ENCODE measurements at places on chromosomes 2 and 18.

GRCh38 chr18:35852786-35853185 is 119.7 kb upstream of the RMP24 start:
- no peak for DNase-seq

GRCh38 chr2:49490710-49491109 is 336.4 kb upstream of the FSHR start:
- DNase-seq = no peak

GRCh38 chr2:176856683-176857082 is 355.9 kb upstream of the HNRNPA3 start:
- no peak for DNase-seq

- DNase-seq = no peak
These were observed 213.0 kb downstream of the RNF152 start for GRCh38 chr18:61679836-61680235.

GRCh38 chr2:121017396-121017795 is 267.6 kb downstream of the TFCP2L1 start:
- no peak for DNase-seq

DNA sequence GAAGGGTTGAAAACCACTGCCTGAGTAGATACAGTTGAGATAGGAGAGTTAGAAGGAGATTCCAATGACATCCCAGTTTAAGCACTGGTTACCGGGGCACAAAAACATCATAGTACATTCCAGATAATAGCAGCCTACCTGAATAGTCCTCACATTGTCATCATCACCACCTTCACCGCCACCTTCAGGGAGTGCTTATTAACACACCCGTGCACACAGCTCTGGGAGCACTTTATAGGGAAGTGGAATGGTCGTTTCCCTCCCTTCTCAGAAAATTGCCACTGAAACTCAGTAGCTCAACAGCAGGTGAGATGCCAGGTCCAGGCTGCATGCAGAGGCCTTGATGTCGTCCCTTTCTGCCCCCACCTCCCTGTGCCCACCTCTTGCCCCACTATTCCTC is 8.2 kb downstream of the SERPINB7 start:
- no peak for DNase-seq
